NCI-H187 treated with DMSO at 0.1 percent for 48 hours (cell line): ENCODE measurements at places on chromosomes 13 and 19.
A peak's percentile ranks its signal among the peaks of the same experiment; 100 is the strongest.

GRCh38 chr19:5968431-5969373 is 9.2 kb downstream of the RANBP3 start:
- no peak for DNase-seq

DNA sequence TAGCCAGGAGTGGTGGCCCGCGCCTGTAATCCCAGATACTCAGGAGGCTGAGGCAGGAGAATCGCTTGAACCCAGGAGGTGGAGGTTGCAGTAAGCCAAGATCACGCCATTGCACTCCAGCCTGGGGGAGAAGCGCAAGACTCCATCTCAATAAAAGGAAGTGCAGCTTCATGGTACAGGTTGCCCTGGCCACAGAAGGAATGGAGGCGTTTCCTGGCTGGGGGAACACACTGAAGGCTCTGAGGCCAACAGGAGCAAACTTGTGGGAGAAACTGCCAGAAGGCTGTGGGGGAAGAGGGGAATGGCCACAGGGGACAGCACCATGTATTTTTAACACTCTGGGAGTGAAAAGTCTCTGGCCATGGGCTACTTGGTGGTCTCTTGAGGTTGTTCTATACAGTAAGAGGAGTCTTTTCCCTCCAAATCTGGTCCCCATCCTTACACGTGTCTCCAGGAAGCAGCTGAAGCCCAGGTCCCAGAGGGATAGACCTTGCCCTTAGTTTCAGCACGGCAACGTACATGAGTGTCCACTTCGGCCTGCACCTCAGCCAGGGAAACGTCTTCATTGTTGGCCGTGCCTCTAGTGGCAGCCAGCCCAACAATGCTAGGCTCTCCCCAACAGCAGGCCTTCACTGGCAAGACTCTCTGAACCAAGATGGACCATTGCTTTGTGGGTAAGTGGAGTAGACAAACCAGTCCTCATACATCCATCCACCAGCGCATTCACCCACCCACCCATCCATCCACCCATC is 7.4 kb downstream of the MICOS13 start:
- no peak for DNase-seq

DNA sequence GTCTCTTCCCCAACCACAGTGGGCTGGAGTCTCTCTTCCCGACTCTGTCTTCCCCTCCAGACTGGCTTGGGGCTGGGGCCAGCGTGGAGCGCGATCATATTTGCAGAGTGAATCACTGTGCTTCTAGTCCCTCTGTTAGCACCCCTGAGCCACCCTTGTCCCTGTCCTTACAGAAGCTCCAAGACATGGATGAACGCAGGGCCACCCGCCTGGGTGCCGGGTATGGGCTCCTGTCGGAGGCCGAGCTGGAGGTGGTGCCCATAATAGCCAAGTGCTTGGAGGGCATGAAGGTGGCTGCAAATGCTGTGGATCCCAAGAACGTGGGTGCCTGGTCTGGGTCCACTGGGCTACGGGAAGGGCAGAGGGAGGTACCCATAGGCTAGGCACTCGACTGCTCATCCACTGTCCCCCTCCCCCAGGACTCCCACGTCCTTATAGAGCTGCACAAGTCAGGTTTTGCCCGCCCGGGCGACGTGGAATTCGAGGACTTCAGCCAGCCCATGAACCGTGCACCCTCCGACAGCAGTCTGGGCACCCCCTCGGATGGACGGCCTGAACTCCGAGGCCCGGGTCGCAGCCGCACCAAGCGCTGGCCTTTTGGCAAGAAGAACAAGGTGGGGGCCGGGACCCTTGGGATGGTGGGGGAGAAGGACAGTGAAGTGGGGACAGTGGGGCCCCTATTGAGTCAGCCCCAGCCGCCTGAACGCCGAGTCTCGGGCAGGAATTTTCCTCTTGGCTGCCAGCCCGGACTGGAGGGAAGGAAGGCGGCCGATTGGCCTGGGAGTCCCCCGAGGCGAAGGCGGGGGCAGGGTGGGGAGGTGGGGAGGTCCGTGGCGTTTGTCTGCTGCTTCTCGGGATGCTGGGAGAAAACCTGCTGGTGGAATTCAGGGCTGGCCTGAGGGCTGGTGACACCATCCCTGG is 5.2 kb downstream of the TRIP10 start:
- DNase-seq = no peak

DNA sequence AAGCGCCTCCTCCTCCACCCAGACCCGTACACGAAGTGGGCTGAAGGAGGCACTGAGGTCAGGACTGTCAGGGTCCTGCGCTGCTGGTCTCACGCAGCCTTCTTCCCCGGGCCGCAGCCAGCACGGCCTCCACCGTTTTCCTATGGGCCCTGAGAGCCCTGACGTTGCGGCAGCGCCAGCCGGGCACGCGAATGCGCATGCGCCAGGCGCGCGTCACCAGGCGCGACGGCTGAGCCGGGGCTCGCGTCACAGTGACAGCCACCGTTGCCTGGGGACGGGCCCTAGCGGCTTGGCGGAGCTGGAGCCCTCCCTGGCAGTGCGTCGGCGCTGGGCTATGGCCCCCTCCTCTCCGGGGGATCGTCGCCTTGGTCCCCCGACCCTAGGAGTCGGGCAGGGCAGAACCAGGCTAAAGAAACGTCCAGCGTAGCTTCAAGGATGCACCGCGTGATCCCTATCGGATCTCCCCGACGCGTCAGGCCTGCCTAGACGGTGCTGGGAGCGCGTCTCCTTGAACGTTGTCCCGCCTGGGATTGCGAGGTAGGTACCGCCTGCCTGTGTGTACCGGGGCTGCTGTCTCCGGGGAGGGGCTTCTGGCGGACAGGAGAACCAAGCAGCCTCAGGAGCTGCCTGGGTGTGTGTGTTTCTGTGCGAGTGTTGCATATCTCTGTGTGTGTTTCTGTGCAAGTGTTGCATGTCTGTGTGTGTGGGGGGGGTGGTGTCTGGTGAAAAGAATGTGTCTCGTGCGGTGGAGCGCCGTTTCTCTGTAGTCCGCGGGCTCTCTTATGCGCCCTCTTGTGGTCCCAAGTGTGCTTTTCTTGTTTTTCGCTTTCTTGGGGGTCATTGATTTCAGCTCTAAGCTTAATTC is 43.2 kb downstream of the ZNF571 start:
- DNase-seq = no peak

DNA sequence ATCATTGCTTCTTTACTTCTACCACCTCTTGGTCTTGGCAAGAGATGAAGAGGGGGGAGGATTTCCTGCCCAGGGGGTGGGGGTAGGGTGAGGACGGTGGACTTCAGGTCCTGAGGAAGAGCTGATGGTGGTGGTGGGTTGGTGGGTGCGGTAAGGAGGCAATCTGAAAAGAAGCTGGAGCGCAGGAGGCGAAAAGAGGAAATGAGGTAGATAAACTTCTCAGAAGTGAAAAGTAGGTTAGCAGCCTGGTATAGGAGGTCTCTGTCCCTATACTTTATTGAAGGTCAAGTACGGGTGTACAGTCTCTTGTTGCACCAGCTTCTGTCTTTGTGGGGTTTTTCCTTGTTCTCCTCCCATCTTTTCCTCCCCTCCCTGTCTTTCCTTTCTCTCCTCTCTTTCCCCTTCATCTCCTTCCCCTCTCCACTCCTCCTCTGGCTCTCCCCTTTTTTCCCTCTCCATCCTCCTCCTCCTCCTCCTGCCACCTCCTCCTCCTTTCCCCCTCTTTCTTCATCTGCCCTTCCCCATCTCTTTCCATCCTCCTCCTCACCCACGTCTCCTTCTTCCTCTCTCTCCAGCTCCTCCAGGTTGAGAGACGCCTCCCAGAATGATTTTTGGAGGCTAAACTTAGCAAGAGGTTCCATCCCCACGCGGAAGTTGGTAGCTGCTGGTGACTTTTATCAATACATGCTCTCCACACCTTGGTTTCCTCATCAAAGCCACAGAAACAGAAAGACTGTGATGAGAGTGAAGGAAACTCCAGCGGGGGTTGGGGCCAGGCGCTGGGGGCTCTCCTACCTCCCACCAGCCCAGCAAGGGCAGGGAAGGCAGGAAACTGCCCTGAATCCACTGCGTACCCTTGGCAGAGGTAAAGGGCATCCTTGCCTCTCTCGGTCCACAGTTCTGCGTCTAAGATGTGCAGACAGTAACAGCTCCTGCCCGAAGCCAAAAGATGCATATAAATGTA is 15.3 kb downstream of the TNFSF14 start:
- no peak for DNase-seq

GRCh38 chr13:26698392-26699196 is 62.0 kb downstream of the GPR12 start:
- DNase-seq = no peak

- DNase-seq = no peak
Observed at GRCh38 chr19:6409346-6409745, 15.3 kb downstream of the KHSRP start.

DNA sequence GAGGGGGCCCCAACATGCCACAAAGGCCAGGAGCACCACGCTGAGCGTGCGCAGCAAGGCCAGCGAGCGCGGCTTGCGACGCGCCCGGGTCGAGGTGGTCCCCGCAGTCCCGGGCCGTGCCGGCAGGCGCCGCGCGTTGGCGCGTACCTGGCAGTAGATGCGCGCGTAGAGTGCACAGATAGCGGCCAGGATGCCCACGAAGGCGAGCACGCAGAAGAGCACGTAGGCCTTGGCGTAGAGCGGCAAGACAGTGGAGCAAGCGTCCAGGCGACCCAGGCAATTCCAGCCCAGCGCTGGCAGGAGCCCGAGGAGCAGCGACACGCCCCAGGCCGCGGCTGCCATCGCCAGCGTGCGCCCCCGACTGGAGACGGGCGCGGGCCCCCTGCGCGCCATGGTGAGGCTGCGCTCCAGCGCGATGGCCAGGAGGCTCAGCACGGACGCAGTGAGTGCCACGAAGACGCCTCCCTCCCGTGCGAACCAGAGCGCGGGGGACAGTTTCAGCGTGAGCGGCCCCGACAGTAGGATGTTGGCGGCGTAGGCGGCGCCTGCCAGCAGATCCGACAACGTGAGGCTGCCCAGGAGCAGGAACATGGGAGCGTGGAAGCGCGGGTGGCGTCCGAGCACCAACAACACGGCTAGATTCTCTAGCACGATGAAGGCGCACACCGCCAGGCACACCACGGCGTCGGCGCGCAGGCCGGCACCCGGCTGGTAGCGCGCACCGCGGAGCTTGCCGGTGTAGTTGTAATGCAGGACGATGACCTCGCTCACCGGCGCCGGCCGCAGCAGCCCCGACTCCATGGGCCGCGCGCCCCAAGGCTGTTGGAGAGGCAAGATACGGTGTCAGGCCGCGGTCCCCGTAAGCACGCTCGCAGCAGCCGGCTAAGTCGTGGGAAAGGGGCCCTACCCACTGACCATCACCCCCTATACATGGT is 2.8 kb downstream of the S1PR5 start:
- no peak for DNase-seq

DNA sequence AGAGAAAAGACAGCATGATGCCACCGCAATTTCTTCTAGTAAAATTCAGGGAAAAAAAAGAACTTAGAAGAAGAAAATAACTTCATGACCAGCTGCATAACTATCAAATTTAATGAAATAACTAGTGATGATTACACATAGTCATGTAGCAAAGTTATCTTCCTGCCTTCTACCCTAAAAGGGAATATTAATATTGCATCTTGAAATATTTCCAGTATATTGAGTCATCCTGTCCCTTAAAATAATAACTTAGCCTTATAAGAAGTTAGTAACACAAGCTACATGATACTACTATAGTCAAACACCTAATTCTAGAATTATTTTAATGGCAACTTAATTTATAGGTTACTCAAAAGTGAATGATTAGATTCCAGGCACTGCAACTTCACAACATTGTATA is 289.2 kb downstream of the KLF12 start:
- DNase-seq = no peak

GRCh38 chr19:4506449-4507149 is 11.7 kb downstream of the PLIN4 start:
- DNase-seq = no peak

GRCh38 chr13:100280681-100281080 is 191.8 kb downstream of the PCCA start:
- no peak for DNase-seq

GRCh38 chr13:31747291-31747690 is 8.0 kb downstream of the RXFP2 start:
- no peak for DNase-seq

DNA sequence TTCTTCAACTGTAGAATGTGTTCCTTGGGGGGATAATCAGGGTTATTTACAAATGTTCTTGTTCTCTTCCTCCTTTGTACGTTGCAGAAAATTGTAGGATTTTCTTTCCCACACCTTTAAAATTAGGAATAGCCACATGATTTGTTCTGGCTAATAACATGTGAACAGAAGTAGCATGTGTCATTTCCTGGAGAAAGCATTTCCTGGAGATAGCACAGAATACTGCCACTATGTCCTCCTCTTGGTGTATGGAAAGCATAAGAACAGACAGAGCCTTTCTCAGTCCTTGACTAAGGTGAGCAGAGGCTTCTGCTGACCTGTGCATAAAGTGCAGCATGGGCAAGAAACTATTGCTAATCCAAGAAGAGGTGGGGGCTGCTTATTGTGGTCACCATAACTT is 101.8 kb downstream of the FAM216B start:
- no peak for DNase-seq

- peak; percentile 35 for DNase-seq
Observed at GRCh38 chr13:36549755-36550154, 117.5 kb downstream of the CCNA1 start.

DNA sequence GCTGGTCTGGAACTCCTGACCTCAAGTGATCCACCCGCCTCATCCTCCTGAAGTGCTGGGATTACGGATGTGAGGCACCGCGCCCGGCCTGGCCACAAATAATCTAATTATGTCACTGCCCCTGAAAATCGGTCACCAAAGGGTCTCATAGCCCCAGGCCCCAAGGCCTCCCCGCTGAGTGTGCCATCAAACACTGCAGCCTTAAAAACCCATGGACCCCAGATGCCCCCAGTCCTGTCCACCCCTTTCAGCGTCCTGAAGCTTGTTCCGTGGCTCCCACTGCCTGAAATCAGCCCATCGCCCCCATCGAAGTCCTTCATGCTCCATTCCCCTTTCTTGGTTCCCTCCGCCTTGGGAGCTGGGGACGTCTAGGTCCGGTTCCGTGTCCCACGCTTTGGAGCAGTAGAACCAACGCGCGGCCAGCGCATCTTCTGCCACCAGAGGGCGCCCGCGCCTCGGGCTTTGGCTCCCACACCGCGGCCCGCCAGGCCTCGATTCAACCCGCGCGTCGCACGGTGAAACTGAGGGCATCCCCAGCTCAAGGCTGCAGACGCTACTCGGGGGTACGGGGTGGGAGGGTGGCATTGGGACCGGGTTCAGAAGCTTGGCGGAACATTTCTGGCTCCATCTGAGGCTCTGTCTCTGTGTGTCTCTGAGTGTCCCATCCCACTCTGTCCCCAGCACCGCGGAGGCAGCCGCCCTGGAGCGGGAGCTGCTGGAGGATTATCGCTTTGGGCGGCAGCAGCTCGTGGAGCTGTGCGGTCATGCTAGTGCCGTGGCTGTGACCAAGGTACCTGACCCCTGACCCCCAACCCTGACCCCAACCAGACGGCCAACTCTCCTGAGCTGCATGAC is 3.5 kb downstream of the YJEFN3 start:
- no peak for DNase-seq

DNA sequence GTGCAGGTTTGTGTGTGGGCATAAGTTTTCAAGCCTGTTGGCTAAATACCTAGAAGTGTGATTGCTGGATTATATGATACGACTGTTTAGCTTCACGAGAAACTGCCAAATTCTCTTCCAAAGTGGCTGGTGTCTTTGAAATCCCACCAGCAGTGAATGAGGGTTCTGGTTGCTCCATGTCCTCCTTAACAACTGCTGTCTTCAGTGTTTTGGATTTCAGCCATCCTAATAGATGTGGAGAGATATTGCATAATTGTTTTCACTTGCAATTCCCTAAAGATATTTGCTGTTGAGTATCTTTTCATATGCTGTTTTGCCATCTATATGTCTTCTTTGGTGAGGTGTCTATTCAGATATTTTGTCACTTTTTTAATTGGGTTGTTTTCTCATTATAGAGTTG is 390.5 kb downstream of the ZNF536 start:
- DNase-seq = no peak
